GM06990 (cell line): ENCODE measurements at places on chromosomes 6 and 20.

DNA sequence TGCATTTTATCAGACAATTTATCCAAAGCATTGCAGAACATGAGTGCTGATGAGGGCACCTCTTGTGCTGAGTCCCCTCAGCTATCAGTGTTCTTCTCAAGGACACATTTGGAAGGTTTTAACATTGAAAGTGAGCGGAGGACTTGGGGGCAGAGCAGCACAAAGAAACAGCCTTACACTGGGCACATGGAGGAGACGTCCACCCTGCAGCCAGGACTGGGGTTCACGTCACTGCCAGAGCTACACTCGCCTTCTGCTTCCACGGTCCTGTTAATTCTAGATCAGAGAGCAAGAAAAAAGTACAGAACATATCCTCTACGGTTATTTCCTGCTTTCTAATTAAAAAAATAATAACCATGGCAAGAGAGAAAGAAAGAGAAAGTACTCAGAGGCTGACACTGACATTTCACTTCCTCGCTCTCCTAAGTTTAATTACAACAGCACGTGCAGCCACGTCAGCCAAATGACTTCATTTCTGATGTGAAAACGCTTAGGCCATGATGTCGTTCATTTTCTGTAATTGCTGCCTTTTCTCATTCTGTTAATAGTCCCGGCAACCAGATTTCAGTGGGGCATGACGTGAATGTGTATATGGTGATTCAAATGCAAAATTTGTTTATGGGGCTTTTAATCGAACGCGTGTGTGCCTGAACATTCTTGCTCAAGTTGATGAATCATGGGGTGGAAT is 5.1 kb downstream of the PRND start:
- DNase-seq = peak; percentile 56

GRCh38 chr6:35091346-35092083 is 49.6 kb downstream of the TCP11 start:
- DNase-seq = no peak

- no peak for DNase-seq
Observed at GRCh38 chr6:32168350-32168749, 4.0 kb downstream of the EGFL8 start.

- DNase-seq = no peak
Observed at GRCh38 chr6:104187616-104188015, 672.1 kb downstream of the HACE1 start.

DNA sequence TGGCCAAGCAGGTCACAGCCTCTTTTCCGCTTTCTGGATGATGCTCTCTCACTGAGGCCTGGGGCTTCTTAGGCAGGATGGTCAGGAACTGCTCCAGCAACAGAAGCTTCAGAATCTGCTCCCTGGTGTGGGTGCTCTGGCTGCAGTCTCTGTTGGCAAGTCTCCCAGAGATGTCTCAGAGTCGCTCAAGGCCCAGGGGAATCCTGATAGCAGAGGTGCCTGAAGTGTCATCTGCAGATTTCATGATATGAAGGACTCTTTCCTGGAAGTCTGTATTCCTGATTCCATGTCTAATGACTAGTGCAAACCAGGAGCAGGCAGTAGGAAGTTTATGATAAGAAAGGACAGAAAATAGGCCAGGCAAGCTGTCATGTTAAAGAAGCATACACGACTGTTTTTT is 20.3 kb downstream of the ZSCAN31 start:
- DNase-seq = no peak
